Fibroblast of the aortic adventitia (primary cell): ENCODE measurements at places on chromosomes 3 and 15. TPM values are rescaled to one million over a fixed set of nuclear protein-coding genes. Genes with fewer than 3 reads are reported as not detected.

The IQGAP1 gene
- total RNA-seq: 164 and 289 TPM in 2 replicates

The TGM4 gene
- total RNA-seq: not detected in 2 replicates

The IL17RB gene
- total RNA-seq: 0.81 TPM in 1 of 2 replicates, not detected in the other

The NECTIN3 gene
- 30.4 and 53.9 TPM in 2 replicates for total RNA-seq

The GOLGA8M gene
- 1.2 TPM in 1 of 2 replicates, not detected in the other for total RNA-seq

The CNTN3 gene
- 0.74 and 2.4 TPM in 2 replicates for total RNA-seq

The COL6A5 gene
- total RNA-seq: under 0.01 TPM in 1 of 2 replicates, not detected in the other

The TLR9 gene
- not detected in 2 replicates for total RNA-seq

The PLA2G4E gene
- total RNA-seq: not detected in 2 replicates
